ENCODE measurements at places on chromosomes 12 and 14. TPM values are rescaled to one million over a fixed set of nuclear protein-coding genes. Genes with fewer than 3 reads are reported as not detected.

The IFNG gene
- not detected for total RNA-seq

DNA sequence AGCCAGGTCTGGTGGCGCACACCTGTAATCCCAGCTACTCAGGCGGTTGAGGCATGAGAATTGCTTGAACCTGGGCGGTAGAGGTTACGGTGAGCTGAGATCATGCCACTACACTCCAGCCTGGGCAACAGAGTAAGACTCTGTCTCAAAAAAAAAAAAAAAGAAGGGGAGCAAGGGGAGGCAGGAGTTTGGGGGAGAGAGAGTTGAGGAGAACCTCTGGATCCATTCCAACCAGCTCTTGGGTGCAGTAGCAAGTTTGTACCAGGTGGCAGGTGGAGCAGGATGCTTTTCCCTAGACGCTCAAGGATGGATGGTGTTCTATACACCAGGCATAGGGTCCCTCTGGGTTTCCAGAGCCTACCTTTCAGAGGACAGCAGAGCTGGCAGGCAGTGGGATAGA is 1.9 kb downstream of the NFE2 start:
- DNase-seq: no peak

DNA sequence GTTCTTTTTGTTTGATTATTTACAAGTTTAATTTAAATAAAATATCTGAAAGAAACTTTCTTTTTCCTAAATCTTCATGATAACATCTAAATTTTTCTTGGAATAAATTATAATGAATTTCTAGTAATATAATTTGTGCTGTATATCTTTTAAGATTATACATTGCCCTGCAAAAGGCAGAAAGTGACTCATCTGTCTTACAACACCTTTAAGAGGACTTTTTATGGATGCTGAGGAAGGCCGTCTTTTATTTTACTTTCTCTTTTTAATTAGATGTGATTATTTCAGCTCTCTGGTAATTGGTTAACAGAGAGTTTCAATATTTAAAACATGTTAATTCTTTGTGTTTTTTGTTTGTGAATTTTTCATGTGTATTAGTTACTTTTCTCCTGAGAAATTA is 598.4 kb downstream of the RPL10L start:
- peak; percentile 18 for DNase-seq

GRCh38 chr14:34336501-34336900 is 125.5 kb downstream of the SPTSSA start:
- no peak for DNase-seq

DNA sequence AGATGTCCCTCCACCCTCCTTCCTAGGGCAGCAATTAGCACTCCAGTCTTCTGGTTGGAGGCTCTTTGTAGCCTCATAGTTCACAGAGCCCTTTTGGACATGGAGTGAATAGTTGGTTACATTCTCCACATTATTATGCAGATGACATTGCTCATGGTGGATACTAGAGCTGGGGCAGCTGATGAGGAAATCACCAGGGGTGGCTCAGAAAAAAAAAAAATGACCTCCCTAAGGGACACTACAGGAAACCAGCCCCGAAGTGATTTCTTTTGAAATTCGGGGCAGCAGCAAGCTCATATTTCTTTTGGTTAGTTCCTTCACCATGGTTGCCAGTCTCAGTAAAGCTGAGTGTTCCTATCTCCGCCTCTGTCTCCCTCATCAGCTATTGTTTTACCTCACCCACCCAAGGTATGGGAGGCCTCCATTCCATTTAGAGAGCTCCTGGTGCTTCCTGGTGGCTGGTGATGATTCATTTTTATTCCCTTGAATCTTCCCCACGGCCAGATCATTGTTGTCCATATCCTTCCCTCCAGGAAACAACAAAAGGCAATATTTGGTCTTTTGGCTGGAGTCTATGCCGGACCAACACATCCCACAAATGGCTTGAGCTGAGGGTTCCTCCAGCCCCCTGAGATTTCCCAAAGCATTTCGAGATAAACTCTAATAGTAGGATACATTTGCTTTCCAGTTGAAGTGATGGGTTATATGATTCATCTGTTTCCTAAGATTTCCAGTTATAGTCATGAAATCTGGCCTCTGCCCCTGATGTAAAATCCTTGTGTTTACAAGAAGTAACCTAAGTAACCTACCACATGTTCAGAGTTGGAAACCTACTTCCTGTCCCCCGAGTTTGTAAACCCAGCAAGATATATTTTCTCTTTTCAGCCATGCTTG is 56.2 kb upstream of the NID2 start:
- peak; percentile 72 for DNase-seq

- DNase-seq: no peak
These were observed 29.4 kb downstream of the RPGRIP1 start for GRCh38 chr14:21309238-21309636.

The SYCP3 gene
- 0.15 TPM for total RNA-seq

DNA sequence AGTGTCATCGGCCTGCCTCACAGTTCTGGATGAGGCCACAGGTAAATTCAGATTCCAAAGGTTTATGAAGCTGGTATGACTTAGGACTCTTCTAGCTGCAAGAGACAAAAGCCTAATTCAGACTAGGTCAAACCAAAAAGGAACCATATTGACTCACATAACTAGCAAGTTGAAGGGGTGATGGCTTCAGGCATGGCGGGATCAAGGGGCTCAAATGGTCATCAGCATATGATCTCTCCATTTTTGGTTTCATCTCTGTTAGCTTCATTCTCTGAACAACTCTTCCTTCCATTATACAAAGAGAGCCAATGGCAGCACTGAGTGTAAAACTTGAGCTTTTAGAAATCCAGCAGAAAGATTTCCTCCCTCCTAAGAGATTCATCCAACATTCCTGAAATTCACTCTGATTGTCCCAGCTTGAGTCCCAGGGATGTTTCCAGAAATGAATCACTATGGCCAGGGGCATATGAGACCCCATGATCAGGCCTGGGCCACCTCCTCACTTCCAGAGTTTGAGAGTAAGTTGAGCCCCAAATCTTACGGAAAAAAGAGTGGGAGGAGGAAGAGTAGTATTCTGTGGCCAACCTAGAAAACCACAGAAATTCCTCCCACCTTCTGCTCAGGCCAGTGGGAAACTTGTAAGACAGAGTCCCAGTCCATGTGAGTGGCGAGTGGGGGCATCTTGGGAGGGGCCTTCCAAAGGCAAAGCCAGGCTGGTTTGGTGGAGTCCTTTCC is 2.0 kb upstream of the MAP1LC3B2 start:
- peak; percentile 67 for DNase-seq

GRCh38 chr14:55125403-55125802 is 3.6 kb upstream of the LGALS3 start:
- peak; percentile 33 for DNase-seq

The SPX gene
- 14.4 TPM for total RNA-seq

The PPTC7 gene
- 10.6 TPM for total RNA-seq

- no peak for DNase-seq
These were observed 103.3 kb upstream of the FZD10 start for GRCh38 chr12:130058926-130059472.

DNA sequence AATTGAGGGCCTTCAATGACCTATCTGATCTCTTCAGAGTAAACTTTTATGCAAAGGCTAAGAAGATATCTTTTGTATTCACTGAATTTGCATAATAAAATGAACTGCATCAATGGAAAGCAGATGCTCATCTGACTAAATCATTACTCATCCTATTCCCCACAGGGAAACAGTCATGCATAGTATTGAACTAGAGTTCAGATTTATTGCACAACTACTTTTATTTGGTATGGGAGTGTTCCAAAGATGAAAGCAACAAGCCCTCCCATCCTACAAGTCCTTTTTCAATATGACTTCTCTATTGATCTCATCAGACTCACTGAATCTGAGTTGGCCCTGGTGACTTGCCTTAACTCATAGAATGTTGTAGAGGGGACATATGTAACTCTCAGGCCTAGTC is 159.8 kb downstream of the KITLG start:
- peak; percentile 90 for DNase-seq

DNA sequence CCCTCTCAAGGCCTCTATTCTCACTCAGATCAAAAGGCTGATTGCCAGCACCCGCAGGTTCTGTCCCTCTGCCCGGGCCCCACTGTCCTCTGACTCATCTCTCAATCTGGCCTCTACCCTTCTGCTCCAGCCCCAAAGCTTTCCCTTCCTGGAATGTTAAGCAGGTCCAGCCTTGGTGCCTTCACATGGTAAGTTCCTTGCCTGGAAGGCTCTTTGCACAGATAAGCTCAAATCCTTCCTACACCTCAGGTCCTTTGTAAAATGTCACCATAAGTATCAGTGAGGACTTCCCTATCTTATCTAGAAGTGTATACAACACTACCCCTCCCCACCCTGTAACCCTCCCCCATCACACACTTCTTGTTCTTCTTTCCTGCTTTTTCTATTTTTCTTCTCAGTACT is 22.2 kb downstream of the LPCAT3 start:
- DNase-seq: peak; percentile 48

The DLGAP5 gene
- 29.0 TPM for total RNA-seq

DNA sequence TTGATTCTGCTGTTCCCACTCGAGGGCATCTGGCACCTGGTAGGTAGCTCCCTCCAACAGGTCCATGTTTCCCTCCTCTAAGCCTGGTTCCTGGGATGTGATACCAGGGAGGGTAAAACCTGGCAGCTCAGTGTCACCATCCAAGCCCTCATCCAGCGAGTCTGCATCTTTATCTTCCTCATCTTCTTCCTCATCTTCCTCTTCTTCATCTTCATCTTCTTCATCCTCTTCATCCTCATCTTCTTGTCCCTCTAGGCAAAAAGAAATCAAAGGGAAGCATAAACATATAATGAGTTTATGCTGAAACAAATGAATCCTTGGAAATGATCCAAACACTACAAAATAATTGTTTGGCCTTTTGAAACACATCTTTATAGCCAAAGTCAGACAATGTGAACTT is 55.3 kb downstream of the ARMH4 start:
- DNase-seq: no peak

The KIF5A gene
- 2.5 TPM for total RNA-seq

DNA sequence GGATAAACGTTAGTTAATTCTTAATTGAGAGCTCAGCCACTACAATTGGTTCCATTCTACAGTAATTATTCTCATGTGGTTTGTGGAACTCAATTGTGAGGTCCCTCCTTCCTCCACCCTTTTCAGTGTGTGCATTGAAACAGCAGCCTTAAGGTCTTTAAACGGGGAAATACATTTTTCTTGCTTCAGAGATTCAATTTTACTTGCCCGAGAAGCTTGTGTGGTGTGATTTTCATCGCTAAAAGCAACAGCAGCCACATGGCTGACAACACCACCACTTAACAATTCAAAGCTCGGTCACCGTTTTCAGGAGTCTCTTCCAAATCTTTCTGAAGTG is 733 bp upstream of the PPFIBP1 start:
- DNase-seq: peak; percentile 34

The NANOG gene
- not detected for total RNA-seq

GRCh38 chr12:62375603-62376002 is 91.0 kb upstream of the MON2 start:
- DNase-seq: no peak

DNA sequence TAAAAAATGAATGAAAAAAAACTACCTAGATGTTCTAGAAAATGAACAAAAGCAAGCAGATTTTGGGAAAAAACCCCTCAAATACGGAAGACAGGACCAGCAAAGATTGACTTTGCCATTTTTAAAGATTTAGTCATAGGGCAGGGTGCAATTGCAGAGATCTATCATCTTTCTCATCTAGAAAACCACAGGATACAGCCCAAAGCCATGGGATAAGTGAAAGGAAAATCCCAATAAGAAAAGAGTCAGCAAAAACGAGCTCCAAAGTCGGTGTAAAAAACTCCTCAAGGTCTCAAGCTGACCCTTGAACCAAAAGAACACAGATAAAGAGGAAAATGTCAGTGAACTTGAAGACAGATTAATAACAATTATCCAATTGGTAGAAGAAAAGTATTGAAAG is 28.0 kb downstream of the CEP290 start:
- no peak for DNase-seq

- DNase-seq: peak; percentile 82
These were observed 206.5 kb upstream of the EEA1 start for GRCh38 chr12:93135286-93136239.

- DNase-seq: peak; percentile 81
These were observed 4.2 kb upstream of the AJUBA start for GRCh38 chr14:22986508-22987054.

DNA sequence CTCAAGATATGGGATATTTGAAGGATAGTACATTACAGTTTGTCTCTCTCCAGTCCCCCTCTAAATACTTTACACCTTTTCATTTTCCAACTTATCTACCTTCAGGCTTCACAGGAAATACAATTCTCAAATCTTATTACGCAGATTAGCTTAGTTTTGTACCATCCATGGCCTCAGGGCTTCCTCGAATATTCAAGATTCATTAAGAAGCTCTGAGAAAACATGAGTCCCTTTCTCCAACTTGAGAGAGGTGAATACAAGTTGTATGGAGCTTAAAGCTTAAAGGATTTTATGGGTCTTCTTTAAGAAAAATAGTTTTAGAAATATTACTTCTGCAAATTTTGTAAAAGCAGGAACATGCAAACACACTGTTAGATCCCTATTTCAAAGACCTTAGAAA is 1212.5 kb downstream of the GALC start:
- DNase-seq: no peak

The SLC25A47 gene
- total RNA-seq: not detected

DNA sequence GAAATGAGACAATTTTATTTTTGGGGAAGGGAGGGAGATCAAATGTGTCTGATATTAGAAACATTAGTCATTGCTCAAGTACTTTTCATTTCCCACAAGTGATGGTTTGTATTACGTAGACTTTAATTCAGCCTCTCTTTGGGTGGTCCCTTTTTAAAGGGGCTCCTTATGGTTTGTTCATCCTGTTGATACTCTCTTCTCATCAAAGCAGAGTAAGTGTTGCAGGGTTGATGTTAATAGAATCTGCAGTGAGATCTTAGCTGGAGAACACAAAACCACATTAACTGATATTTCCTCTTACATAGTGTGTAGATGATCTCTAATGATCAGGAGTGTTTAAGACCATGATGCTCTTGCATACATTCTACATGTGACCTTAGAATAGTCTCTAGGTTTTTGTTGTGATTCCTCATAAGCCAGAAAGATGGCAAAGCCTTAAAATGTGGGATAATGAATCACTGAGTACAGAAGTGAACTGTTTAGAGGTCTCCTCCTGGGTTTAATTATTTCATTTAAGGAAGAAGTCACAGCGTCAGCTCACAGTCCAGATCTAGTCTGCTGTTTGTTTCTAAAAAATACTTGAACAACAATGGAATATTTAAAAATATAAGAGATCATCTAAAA is 87.4 kb upstream of the PTPRR start:
- no peak for DNase-seq

DNA sequence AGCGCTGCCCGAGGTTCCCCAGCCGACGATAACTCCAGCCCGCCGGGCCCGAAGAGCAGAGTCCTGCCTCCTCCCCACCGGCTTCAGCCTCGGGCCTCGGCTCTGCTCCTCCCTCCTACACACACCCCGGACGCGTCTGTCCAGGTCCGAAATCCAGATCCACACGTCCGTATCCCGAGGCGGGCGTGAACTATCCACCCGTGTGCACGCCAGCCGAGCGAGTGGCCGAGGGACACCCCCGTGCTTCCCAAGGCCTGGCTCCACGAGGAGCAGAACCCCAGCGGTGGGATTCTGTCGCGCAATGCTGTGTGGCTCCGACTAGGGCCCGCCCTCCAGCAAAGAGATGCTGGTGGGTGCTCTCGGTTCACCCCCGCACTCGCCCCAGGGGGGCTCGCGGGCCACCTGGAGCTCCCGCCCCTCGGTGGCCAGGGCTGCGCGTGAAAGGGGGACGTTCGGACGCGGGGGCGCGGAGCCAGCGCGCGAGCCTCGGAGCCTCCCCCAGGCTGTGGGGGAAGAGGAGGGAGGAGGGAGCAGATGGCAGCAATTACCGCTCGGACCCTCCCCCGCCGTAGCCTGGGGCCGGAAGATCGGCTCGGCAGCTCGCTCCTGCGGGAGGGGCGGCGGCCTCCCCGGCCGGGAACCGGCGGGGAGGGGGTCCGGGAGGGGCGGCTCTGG is 18.9 kb upstream of the ANKRD33 start:
- no peak for DNase-seq

The LMNTD1 gene
- not detected for total RNA-seq

- no peak for DNase-seq
These were observed 24.4 kb upstream of the TBX5 start for GRCh38 chr12:114430306-114430705.

The KRT5 gene
- total RNA-seq: 10.2 TPM
